ENCODE measurements at places on chromosomes 2 and 18. TPM values are rescaled to one million over a fixed set of nuclear protein-coding genes. Genes with fewer than 3 reads are reported as not detected.

Gene GCG
- total RNA-seq, result not detected

Gene EFEMP1
- not detected for total RNA-seq

Gene FABP1
- total RNA-seq, result not detected

- H3K4me3 ChIP-seq, result no peak overlapping the region
- H3K27ac ChIP-seq, result no peak overlapping the region
- H3K27me3 ChIP-seq, result peaks cover 32% of the 10 kb centered on the region
- no peaks in the 10 kb centered on the region for H3K4me1 ChIP-seq
- no peaks in the 10 kb centered on the region for H3K36me3 ChIP-seq
Measured at GRCh38 chr2:198285216-198285615, 480.8 kb downstream of the PLCL1 start.

DNA sequence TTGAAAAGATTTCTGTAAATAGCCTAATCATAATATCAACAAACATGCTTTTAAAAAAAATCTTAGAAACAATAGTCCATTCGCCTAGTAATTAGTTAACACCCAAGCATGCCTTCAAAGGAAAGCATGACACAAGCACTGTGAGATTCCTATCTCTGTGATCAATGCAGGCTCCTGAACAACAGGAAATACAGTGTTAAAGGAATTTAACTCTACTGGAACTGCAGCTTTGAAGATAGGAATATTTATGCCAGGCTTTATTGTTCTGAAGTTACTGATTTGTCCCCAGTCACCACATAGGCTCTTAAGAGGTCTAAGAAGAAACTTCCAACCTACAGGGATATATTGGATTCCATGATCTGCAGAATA, 15.4 kb upstream of the FAM124B start:
- no peaks in the 10 kb centered on the region for H3K36me3 ChIP-seq
- H3K27ac ChIP-seq, result no peak overlapping the region
- no peak for DNase-seq

GRCh38 chr2:54589340-54590215, 133.5 kb downstream of the SPTBN1 start:
- peaks cover 41% of the 10 kb centered on the region for H3K36me3 ChIP-seq
- no peaks in the 10 kb centered on the region for H3K27me3 ChIP-seq
- peak overlapping the region; percentile 91 for H3K27ac ChIP-seq
- DNase-seq, result peak; percentile 51
- H3K4me1 ChIP-seq, result peaks cover 69% of the 10 kb centered on the region

GRCh38 chr18:21980744-21981143, 188.6 kb upstream of the GATA6 start:
- H3K4me1 ChIP-seq, result no peaks in the 10 kb centered on the region
- DNase-seq, result no peak
- no peak overlapping the region for H3K27ac ChIP-seq
- H3K36me3 ChIP-seq, result no peaks in the 10 kb centered on the region

Gene CPLX4
- not detected for total RNA-seq

Gene TTC31
- 42.3 TPM for total RNA-seq

- DNase-seq, result no peak
- H3K4me1 ChIP-seq, result peaks cover 39% of the 10 kb centered on the region
- peaks cover 16% of the 10 kb centered on the region for H3K27me3 ChIP-seq
- H3K27ac ChIP-seq, result peak within 1 kb of the TSS; percentile 32
Measured at GRCh38 chr18:35581546-35581897, at the start of gene GALNT1. GALNT1 (plus strand) TSS chr18:35581740; CDS start chr18:35654663, 72,923 bp downstream.

DNA sequence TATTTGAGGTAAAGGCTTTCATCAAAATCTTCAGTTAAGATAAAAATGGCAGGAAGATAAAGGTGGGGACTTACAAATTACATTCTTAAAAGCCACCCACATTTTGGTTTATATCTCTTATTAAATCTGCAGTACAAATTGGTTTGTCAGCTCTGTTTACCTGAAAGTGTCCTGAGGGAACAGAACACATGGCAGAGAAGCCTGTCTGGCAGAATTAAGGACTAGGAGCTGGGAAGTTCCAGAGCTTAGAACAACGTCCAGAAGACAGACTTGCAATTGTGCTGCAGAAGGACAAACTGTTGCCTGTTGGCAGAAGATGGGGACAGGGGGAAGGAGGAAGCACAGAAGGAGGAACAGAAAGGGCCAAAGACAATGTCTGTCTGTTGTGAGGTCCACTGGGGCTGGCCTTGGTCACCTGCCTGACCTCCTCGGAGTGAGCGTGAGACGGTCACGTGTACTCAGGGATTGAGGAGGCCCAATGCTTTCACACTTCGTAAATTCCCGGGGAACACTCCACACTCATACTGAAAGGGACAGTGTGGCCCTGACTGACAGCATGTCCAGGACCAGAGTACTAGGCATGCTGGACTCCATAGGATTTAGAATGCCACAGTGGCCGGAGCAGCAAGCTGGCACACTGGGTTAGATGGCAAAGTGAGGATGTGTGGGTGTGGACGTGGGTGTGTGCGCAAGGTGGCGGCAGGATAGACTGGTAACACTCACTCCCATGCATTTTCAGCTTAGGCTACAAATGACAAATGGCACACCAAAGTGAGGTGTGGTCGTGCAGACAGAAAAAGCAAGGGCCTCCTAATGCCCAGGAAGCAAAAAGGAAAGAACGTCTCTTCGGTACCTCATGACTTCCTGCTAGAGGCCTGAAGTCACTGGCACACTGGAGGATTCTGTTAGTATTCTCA, 210.9 kb upstream of the REV1 start:
- H3K27me3 ChIP-seq, result peaks cover 3% of the 10 kb centered on the region
- no peaks in the 10 kb centered on the region for H3K4me1 ChIP-seq
- H3K27ac ChIP-seq, result no peak overlapping the region
- H3K4me3 ChIP-seq, result no peak overlapping the region

DNA sequence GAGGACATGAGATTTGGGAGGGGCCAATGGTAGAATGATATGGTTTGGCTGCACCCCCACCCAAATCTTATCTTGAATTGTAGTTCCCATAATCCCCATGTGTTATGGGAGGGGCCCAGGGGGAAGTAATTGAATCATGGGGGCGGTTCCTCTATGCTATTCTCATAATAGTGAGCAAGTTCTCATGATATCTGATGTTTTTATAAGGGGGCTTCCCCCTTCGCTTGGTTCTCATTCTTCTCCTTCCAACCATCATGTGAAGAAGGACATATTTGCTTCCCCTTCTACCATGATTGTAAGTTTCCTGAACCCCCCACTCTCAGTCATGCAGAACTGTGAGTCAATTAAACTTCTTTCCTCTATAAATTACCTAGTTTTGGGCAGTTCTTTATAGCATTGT, 37.0 kb upstream of the ERMN start:
- no peak for DNase-seq
- H3K36me3 ChIP-seq, result peaks cover 51% of the 10 kb centered on the region
- H3K27ac ChIP-seq, result no peak overlapping the region
- peaks cover 12% of the 10 kb centered on the region for H3K4me1 ChIP-seq
- no peak overlapping the region for H3K4me3 ChIP-seq

- H3K4me1 ChIP-seq, result no peaks in the 10 kb centered on the region
- peaks cover 4% of the 10 kb centered on the region for H3K27me3 ChIP-seq
- H3K27ac ChIP-seq, result no peak overlapping the region
- no peaks in the 10 kb centered on the region for H3K36me3 ChIP-seq
- no peak overlapping the region for H3K4me3 ChIP-seq
Measured at GRCh38 chr2:204664708-204665121, 119.4 kb downstream of the PARD3B start.

Gene CCDC138
- 9.1 TPM for total RNA-seq

GRCh38 chr2:63506320-63506719, 82.0 kb downstream of the WDPCP start:
- H3K27ac ChIP-seq, result no peak overlapping the region
- no peak for DNase-seq
- H3K4me1 ChIP-seq, result peaks cover 6% of the 10 kb centered on the region
- peaks cover 3% of the 10 kb centered on the region for H3K27me3 ChIP-seq
- H3K4me3 ChIP-seq, result no peak overlapping the region

DNA sequence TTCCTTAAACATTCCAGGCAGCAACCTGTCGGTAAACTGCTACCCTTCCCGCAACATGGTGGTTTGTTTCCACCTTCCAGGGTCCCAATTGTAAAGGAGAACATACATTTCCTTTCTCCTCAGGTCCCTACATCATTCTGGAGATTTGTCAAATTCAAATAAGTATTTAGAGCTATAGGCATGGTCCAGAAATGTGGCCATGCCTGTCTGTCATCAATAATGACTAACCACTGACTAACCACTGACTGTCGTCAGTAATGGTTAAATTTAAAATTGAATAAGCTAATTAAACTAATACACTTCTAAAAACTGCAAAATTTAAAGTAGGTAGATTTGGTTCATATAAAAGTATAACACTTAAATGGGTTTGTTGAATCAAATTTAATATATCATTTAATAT, 984.0 kb upstream of the SLC39A10 start:
- no peak overlapping the region for H3K27ac ChIP-seq
- no peaks in the 10 kb centered on the region for H3K36me3 ChIP-seq
- H3K4me1 ChIP-seq, result no peaks in the 10 kb centered on the region
- DNase-seq, result no peak
- no peak overlapping the region for H3K4me3 ChIP-seq
- H3K27me3 ChIP-seq, result no peaks in the 10 kb centered on the region

Gene SLC40A1
- 4.4 TPM for total RNA-seq

GRCh38 chr2:179263015-179263414, 1.6 kb downstream of the SESTD1 start:
- H3K4me1 ChIP-seq, result peaks cover 23% of the 10 kb centered on the region
- no peak for DNase-seq
- no peak overlapping the region for H3K27ac ChIP-seq
- H3K4me3 ChIP-seq, result peak overlapping the region; percentile 80
- H3K36me3 ChIP-seq, result peaks cover 11% of the 10 kb centered on the region

All from activated CD4-positive, alpha-beta memory T cell treated with anti-CD3 and anti-CD28 coated beads, Interleukin-2, amount 10 ng/mL, durations not matched to agents 7 days and 5 days (primary cell).